ENCODE measurements at places on chromosomes 4 and X.

GRCh38 chr4:34643476-34643875, 1600.8 kb downstream of the ARAP2 start:
- no peak for DNase-seq

- no peak for DNase-seq
These were observed 59.0 kb upstream of the SOX3 start for GRCh38 chrX:140563893-140564292.

DNA sequence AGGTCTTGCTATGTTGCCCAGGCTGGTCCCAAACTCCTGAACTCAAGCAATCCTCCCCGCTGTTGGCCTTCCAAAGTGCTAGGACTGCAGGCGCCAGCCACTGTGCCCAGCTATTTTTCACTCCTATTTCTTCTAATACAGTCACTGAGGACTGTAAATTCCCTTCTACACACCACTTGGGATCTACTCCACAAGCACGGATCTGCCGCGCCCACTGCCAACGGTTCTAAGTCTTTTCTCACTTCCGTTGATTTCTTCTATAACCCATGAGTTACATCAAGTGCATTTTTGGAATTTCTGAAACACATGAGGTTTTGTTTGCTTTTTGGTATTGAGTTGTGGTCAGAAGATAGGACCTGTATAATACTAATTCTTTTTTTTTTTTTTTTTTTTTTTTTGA, 48.6 kb downstream of the FAM53A start:
- DNase-seq = no peak

DNA sequence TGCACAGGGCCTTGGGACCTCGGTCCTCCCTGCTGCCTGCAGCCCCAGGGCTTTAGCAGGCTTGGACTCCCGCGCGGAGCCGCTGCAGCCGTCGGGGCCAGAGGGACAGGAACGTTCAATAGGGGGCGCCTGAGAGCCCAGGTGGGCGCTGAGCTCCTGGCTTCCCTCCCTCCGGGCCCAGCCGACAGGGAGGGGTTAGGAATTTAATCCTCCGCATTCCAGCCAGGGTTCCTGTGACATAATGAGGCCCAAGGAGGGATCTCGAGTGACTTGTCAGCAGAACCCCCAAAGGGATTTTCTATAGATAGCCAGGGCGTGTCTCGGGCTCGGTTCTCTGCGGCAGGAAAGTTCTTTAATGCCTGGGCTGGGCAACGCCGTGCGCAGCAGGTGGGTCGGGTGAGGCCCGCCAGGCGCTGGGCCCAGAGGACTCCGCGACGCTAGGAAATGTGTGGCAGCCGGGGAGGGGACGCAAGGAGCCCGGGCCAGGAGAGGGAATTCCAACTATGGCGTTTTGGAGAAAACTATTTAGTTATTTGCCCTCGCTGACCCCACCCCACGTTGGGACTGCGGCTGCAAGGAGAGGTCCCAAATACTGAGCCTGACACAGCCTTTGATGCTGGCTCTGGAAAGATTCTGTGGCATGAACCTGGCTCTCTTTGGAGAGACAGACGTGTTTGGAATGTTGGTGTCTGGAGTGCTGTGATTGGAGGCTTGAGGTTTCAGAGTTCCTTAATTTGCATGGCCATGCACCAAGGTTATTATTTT, 285.2 kb upstream of the GATB start:
- DNase-seq = no peak

GRCh38 chr4:87363552-87363951, 27.4 kb downstream of the HSD17B11 start:
- no peak for DNase-seq

GRCh38 chr4:16607241-16608066, 291.0 kb downstream of the LDB2 start:
- DNase-seq = no peak

DNA sequence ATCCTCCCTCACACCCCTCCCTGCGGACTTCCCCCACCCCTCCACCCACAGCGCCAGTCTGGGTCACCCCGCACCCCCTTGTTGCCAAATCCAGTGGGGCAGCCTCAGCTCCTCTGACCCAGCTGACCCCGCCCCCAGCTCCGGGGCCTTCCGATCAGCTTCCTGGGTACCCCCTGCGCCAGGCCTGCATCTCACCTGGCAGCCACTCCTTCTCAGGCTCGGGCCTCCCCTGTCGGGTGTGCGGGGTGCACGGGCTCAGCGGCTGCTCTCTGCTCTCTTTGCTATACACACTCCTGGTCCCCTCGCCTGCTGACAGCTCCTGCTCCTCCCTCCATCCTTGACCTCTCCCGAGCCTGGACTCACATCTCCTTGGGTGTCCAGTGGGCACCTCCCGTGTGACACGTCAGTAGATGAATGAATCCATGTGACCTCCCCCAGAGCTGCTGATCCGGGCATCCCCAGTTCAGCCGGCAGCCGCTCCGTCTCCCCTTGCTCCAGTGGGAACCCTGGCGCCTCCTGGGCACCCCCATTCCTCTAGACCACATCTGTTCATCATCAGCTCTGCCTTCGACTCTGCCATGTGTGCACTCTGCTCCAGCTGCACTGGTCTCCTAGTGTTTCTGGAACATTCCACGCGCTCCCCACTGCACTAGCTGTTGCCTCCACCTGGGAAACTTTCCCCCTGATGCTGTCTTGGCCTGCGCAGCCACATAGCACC, 9.9 kb downstream of the CFAP99 start:
- no peak for DNase-seq

DNA sequence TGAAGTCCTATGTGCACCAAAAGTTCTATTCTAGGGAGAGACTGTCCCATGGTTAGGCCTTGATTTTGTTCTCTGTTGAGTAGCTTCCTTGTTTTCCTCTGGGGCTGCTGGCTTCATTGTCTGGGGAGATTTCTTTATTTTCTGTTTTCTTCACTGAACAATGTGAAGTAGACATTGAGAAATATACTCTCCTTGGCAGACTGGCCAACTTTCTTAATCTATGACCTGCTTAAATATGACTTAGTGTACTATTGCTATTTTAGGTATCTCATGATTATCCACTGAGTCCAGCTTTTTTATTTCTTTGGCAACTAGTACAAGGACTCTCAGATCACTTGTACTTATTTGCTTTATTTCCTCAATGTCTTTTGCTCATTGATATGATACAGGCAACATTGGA, 1594.6 kb downstream of the ARAP2 start:
- DNase-seq = no peak

DNA sequence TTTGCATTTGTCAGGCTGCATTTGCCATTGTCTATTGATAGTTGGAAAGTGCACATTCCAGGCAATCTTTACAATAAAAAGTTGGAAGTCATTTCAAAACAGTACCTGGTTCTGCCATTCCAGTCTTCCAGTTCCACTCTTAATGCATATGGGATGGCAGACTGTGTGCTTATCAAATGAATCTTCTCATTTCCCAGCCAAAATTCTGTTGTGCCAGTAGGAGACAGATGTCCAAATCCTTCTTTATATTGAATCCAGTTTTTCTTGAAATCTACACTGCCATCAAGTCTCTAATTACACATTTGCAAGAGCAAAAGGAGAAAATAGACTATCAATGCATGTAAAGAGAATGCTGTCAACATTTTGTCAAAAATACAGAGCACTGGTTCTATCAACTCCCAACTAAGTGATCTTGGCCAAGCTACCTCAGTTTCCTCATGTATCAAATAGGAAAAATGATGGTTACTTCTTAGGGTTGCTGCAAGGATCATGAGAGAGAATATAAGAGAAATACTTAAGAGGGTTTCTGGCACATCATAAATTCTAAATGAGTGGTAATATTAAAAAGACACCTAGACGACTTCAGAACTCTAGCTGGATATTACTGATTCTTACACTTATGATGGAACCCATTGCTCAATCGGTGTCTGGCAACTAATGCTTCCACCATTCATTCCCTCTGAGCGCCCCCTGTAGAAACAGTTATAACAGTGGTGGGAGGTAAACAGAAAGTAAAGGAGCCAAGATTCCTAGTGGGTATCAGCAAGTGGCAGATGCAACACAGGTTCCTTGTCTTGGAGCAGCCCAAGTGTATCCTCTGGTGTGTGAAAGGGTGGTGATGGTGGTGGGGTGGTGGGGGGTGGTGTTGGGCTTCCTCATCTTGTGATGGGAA, 3.8 kb downstream of the FGG start:
- no peak for DNase-seq

DNA sequence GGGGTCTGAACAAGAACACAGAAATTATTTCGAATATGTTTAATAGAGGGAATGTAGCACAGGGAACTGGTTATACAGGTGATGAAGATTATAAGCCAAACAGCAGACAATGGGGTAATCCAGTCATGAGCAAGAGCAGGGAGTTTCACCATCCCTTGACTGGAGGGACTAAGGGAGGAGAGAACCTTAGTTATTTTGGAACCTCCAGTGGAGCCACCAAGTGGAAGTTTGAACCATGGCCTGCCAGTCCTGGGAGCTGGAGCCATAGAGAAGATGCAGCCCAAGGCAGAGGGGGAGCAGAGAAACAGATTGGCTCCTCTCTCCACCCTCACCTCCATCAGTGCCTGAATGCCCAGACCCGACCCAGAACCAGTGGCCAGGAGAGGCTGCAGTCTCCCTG, 264.6 kb upstream of the RASGEF1B start:
- no peak for DNase-seq

- peak; percentile 67 for DNase-seq
These were observed 174.5 kb downstream of the NSUN7 start for GRCh38 chr4:40924096-40924792.

DNA sequence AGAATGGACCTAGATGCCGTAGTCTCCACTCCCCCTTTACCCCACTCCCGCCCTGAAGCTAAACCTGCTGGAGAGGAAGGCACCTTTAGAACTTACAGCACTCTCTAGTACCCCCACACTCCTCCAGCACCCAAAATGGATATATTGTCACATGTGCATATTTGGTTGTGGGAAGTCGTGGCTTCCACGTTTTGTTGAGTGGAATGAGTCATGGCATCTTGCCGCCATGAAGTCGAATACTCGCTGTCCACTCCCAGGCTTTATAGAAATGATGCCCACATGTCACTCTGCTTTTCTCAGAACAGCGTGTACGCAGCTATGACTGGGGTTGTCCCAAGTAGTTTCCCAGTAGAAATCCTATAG, 545 bp downstream of the ABCE1 start:
- DNase-seq = peak; percentile 77

DNA sequence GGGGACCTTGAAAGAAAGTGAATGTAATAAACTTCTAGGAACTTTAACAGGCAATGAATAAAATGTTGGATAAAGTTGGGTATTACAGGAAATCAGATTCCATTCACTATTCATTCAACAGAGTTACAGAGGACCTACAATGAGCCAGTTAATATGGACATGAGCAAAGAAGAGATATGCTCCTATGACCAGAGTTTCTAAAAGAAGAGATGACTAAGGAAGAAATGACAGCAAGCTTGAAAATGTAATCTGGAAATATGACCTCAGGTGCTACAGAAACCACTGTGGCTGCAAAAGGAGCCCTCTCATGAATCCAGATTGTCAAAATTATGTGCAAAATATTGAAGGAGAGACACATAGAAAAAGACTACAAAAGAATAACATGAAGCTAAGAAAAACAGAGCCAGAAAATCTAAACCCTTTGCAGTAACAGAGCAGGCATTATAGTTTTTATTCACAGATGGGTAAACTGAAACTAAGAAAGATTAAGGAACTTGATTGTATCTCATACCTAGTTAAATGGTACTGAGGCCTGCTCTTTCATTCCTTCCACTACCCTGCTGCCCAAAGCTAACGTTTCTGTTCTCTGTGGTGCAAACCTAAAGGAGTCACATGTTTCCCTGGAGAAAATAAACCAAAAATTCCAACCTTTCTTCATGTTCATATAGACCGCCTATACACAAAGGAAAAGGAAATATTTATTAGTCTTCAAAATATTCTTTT, 378.3 kb downstream of the GBA3 start:
- DNase-seq = no peak

GRCh38 chr4:106629268-106629625, 260.7 kb upstream of the GIMD1 start:
- no peak for DNase-seq

GRCh38 chr4:153426207-153426885, 39.8 kb upstream of the TMEM131L start:
- no peak for DNase-seq

- no peak for DNase-seq
These were observed 137.8 kb upstream of the IL1RAPL2 start for GRCh38 chrX:104428231-104428630.

DNA sequence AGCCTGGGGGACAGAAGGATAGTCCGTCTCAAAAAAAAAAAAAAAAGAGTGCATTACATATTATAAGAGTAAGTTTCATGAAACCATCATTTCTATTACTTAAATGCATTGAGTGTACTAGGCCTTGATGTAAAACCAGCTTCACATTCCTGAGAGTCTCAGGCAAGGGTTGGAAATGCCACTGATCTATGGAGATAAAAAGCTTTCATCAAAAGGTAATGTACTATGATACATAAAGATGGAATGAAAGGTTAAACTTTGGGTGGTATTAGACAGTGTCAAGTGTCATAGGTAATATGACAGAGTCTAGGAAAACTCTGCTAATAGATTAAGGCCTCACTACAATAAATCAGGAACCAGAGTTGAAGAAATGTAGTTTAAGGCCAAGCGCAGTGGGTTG, 7.4 kb downstream of the CFAP97 start:
- no peak for DNase-seq

DNA sequence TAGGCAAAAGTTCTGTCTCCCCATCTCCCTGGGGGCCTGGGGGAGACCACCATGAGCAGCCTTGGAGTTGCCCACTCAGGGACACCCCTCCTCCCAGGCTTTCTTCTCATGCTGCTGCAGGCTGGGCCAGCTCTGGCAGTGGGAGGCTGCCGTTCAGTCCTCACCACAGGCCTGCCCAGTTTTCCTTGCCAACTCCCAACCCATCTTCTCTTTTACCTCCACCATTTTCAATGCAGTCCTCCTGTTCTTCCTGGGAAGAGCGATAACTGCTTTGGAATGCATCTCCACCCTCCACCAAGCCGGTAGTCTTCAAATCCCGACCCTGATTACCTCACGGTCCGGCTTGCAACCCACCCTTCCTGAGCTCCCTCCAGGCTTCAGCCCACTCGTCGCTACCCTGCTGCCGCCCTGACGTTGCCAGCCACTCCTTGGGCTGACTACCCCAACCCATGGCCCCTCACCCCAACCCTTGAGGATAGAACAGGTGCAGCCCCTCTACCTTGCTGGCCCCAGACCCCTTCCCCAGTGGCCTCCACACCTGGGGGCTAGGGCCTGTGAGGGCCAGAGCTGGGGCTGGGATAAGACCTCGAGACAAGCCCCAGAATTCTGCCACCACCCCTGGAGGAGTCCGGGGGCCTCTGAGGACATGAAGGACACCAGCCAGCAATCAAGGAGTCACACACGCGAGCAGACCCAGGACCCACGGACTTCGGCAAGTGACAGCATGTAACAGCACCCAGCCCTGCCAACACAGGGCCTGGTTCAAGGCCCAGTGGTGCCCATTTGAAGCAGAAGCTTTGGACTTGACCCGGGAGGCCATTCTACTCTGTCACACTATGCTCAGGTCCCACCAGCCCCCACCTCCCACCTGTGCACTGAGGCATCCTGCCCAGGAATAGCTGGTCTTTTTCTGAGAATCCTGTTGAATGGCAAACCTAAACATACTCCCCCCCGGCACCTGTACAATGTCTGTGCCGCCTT, 9.2 kb downstream of the WDR1 start:
- DNase-seq = no peak

DNA sequence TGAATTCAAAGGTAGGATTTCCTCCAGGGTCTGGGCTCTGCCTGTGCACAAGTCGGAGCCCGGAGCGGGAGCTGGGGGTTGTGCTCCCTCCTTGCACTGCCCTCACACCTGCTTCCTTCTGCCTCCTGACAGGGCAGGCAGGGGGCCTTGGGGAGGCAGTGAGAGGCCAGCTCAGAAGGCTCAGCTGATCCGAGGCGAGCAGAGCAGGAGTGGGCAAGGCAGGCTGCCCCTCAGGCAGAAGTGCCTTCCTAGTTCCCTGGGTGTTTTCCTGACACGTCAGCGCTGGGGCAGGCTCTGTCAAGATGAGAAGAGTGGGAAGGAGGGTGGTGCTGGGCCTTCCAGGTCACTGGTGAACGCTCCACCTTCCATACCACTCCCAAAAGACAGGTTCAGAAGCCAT, 5.5 kb upstream of the IRAK1 start:
- no peak for DNase-seq

All from hematopoietic multipotent progenitor cell treated with erythropoietin and hydrocortisone succinate and interleukin-3 and kit ligand, for 8 days (in vitro differentiated cells).